Body of pancreas (tissue), 4 donors: ENCODE measurements at places on chromosomes 2 and 18. TPM values are rescaled to one million over a fixed set of nuclear protein-coding genes. Genes with fewer than 3 reads are reported as not detected.

DNA sequence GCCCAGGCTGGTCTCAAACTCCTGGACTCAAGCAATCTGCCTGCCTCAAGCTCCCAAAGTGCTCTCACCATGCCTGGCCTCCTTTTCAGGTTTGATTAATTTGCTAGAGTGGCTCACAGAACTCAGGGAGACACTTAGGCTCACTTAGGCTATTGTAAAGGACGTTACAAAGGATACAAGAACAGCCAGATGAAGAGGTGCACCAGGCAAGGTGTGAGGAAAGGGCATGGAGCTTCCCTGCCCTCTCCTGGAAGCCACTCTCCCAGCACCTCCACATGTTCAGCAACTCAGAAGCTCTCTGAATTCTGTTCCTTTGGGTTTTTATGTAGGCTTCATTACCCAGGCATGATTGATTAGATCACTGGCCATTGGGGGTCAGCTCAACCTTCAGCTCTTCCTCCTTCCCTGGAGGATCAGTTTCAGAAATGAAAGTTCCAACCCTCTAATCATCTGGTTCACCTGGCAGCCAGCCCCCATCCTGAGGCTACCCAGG lies 78.7 kb upstream of the RGPD5 start:
- DNase-seq, result peak; percentile 42

DNA sequence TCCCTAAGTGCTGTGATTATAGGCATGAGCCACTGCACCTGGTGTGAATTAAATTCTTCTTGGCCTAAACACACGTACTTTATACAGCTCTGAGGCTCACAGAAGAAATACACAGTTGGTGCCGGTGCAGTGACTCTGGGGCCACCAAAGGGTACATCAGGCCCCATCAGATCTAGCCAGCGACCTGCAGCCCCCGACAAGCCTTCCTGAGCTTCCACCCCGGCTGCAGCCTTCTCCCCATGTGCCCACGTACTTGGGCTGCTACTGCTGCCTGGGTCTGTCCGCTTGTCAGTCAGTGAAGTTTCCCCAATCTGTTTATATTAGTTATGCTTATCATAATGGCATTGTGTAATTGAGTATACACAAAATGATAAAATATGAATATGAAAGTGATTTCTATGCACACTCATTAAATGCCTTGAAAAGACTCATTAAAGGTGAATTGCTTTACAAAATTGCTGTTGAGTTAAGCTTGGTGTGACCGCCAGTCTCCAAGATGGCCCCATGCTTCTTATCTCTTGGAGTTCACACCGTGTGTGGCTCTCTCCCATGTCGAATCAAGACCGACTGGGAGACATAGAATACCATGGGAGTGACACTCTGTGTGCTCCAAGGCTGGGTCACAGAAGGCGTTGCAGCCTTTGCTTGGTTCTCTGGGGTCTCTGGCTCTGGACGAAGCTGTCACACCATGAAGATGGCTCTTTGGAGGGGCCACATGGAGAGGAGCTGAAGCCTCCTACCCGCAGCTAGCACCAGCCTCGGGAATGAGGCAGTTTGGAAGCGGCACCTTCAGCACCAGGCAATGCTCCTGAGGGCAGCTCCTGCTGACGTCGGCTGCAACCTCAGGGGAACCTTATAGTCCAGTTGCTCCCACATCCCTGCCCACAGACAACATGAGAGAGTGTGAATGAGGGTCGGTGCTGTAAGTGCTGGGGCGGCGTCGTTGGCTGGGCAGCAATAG lies 29.2 kb upstream of the HPCAL1 start:
- no peak for DNase-seq

GRCh38 chr2:237604960-237605359 lies 14.4 kb upstream of the RAB17 start:
- peak; percentile 55 for DNase-seq

DNA sequence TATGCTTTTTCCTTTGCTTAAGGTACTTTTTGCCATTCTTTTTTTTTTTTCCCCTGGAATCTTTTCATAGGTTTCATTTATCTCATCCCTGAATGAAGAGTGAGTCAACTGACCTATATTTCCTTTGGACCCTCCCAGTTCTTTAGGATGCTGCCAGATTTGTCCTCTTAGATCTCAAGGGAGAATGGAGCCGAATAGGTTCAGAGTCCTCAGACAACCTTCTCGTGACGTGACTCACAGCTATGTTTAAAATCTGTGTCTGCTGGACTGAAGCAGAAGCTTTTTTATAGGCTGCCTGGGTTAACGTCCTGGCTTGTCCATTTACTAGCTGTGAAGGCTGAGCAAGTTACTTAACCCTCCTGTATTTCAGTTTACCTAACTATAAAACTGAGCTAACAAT lies 358.6 kb downstream of the DLGAP1 start:
- no peak for DNase-seq

GRCh38 chr2:134711692-134712091 lies 7.1 kb downstream of the TMEM163 start:
- DNase-seq, result no peak

Gene ALPG
- not detected for total RNA-seq

Gene PASK
- total RNA-seq, result 15.8 TPM

Gene TGFA
- 18.5 TPM for total RNA-seq
